ENCODE measurements at places on chromosomes 11 and 22.

DNA sequence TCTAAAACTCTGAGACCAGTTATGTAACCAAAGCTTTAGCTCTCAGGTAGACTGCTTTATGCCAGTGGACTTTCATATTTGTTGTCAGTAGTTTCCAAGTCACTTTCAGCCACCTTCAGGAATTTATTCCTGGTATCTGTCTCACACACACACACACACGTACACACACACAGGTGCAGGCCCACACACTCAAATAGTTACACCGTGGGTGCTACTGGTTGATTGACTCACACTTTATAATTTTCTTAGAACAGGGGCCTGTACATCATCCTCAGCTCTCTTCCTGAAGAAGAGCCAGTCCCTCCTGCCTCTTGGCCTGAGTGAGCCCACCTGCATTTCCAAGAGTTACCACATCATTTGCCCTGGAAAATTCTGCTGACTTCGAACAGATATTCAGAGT lies 555.2 kb downstream of the SOX6 start:
- no peak for DNase-seq
- no peaks in the 10 kb centered on the region for H3K4me1 ChIP-seq
- H3K27me3 ChIP-seq: no peaks in the 10 kb centered on the region
- H3K4me3 ChIP-seq: no peak overlapping the region

DNA sequence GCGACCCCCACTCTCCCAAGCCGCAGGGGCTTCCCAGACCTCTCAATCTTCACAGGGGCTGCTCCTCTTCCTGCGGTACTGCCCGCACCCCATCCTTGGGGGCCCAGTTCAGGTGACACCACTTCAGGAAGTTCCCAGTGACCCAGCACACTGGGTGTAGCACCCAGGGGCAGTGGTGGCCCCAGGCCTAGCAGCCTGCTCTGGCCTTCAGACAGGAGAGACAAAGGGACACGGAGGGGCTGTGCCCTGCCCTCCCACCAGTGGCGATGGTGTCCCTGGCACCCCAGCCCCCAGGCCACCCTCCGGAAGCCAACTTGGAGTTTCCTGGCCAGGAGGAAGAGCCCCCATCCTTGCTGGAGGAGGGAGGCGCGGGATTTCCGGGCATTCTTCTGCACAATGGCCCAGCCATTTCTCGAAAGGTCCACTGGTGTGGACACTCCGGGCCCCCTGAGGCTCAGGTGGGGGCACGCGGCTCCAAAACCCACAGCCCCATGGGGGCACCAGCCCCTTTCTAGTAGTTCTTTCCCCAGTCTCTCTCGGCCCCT lies 978 bp upstream of the CLDN5 start:
- peak overlapping the region; percentile 78 for H3K27ac ChIP-seq
- H3K4me3 ChIP-seq: peak overlapping the region; percentile 49
- DNase-seq: no peak
- peaks cover 4% of the 10 kb centered on the region for H3K36me3 ChIP-seq
- peaks cover 5% of the 10 kb centered on the region for H3K4me1 ChIP-seq

DNA sequence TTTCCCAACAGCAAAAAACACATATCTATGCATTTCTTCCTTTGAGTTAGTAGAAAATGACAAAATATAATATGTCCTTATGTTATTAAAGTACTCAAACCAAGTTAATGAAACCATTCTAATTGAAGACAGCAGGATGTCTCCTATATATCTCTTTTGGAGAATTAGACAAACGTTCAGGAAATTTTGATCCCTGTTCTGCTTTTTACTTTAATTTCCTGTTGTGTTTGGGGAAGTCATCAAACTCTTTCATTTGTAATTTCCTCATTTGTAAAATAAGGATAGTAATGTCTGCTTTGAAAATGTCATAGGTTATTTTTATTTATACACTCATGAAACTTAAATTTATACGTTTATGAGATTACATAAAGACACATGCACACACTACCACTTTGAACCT lies 281.8 kb upstream of the ANO5 start:
- H3K36me3 ChIP-seq: no peaks in the 10 kb centered on the region
- H3K27ac ChIP-seq: no peak overlapping the region
- no peaks in the 10 kb centered on the region for H3K27me3 ChIP-seq

DNA sequence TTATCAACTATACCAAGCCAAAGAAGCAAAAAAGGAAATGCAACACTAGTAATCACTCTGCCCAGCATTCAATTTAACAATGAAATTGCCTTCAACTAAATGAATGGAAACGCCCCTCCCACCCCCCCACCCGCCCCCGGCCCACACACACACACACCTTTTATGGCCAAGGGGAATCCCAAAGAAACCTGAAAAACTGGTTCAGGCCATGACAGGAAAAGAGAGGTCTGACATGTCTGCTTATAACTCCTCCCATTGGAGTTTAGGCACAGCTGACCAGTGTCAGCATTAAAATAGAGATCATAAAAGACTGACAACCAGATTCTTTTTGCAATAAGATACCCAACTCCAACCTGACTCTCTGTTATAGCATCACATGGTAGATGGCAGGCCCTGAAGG lies 42.6 kb downstream of the ACER3 start:
- peaks cover 4% of the 10 kb centered on the region for H3K4me1 ChIP-seq
- H3K36me3 ChIP-seq: no peaks in the 10 kb centered on the region
- no peak for DNase-seq
- H3K27me3 ChIP-seq: no peaks in the 10 kb centered on the region

DNA sequence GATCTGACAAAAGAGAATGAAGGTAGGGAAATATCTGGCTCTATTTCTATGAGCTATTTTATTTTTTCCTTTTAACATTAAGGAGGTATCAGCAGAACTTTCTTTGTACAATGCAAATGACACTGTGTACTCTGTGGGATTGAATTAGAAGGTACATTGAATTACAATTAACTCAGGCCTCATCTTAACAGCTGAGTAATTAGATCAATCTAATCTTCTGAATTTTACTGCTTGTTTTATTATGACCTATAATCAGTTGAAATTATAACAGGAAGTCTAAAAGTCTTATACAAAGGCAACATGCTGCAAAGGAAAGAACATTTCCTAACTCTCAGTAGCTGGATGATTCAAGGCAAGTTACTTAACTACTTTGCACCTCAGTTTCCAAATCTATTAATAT lies 69.8 kb downstream of the RELT start:
- no peak overlapping the region for H3K4me3 ChIP-seq
- no peaks in the 10 kb centered on the region for H3K4me1 ChIP-seq
- no peak for DNase-seq
- no peaks in the 10 kb centered on the region for H3K27me3 ChIP-seq

DNA sequence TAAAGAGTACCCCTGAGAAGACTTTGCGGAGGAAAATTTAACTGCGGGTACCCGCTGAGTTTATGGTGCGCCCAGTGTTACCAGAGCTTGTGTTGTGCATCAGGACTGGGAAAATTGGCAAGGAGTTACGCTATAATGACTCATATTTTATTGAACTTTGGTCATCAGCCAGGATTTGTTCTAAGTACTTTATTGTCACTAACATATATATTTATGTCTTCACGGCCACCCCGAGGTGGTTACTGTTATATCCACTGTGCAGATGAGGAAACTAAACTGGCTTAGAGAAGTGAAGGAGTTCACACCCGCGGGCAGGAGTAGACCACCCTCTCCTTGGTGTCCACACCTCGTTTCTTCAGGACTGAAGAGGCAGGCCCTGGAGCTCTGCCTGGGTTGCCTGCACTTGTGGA lies 667 bp downstream of the ACCS start:
- H3K27me3 ChIP-seq: no peaks in the 10 kb centered on the region
- H3K27ac ChIP-seq: peak overlapping the region; percentile 92
- no peak for DNase-seq
- H3K4me1 ChIP-seq: no peaks in the 10 kb centered on the region
- peak overlapping the region; percentile 82 for H3K4me3 ChIP-seq
